ENCODE measurements at places on chromosomes 16 and 17.

DNA sequence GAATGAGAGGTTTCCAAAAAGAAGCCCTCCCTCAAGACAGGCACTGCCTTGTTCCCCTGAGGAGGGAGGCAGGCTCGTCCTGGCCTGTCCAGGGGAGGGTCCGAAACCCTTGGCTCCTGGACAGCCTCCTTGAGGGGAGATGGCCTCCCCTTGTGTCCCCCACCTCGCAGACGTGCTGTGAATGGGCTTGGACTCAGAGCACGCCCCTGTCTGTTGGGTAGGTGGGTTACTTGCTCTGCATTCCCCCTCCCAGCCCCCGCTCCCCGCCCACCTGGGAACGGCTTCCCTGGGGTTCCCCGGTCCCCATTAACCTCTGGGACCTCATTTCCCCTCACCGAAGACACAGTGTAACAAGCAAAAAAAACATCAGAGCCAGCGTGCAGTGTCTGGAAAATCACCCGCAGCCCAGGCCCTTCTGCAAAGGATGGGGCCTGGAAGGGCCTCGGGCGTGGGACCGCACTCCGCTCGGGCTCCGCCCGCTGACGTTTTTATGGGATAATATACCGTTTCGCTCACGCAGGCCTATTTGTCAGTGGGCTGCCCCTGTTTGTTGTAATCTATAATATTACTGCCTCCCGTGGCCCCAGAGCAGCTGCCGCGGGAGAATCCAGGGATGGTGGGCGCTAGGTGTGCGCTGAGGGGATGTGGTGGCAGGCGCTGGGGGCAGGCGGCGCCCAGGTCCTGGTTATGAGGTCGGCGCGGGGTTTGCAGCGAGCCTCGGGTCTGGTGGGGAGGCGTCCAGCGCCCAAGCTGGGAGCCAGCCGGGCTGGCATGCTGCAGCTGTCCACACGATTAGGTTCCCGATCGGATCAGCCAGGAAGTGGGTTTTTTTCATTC is 11.1 kb downstream of the BAHCC1 start:
- no peak for DNase-seq

DNA sequence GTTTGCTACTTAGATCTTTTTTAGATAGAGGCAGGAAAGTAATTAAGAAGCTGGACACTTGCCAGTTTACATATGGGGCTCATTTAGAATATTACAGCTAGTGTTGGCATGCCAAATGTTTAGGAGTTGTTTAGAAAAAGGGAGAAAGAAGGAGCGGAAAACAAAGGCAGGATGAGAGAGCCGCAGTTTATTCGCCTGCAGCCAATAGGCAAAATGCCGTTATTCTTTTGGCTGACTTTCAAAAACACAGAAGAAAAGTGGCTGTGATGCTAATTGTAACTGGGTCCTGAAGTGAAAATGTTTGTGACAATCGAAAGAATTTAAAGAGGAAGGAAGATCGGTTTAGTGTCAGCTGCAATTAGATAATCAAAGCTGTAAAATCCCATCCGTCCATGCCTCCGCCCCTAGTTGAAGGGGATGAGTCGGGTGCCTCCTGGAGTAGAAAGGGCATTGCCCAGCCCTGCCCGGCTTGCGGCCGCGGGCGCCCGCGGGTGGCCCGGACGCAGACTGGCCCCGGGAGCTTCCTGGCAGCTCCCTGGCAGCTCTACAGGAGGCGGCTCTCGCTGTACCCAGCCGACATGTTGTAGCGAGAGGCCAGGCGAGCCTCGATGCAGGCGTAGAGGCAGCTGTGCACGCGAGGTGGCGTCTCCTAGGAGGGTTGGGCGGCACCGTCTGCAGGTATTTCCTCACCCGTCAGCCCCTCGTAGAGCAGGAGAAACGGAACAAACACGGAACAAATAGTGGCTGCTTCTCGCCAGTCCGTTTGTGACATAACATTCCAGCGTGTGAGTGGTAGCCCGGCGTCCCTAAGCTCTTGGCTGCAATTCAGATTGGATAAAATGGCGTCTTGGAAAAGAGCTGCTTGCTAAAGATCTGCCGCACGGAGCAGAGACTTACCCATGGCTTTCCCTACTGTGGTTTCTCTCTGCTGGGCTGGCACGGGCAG is 82.2 kb downstream of the TNRC6C start:
- DNase-seq, result peak; percentile 34

DNA sequence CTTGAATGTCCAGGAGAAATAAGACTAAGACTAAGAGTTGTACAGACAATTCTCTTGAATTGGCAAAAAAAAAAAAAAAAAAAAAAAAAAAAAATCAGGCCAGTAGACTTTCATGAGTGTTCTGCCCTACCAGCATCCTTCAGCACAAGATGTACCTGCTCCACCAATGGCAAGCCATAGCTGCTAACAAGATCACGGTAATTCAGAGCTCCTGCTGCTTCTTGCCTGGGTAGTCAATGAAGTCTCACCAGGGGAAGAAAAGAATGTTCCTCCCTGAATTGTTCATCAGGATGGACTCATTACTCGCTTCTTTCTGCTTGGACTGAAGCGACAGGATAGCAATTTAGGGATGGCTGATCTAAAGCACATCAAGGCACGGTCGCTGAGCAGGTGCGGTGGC is 31.1 kb upstream of the APOH start:
- no peak for DNase-seq

GRCh38 chr16:1221628-1222552 is 3.2 kb downstream of the TPSG1 start:
- DNase-seq, result no peak

DNA sequence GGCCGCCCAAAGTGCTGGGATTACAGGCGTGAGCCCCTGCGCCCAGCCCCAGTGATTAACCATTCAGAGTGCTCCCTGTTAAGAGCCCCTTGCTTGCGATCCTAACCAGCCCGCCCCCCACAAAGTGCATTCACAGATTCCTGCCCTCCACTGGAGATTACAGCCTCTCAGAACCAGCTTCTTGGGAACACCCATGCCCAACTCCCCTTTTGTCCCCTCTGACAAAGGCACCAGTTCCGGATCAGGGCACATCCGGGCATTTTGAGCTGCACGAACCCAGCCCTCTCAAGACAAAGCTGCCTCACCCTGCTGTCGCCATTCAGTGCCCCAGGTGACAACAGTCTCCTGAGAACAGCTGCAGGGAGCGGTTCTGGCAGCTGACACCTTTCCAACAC is 848 bp upstream of the KRT19 start:
- no peak for DNase-seq

GRCh38 chr16:55475919-55476318 is 3.1 kb upstream of the MMP2 start:
- no peak for DNase-seq

GRCh38 chr17:79220713-79221291 is 146.2 kb downstream of the ENGASE start:
- peak; percentile 34 for DNase-seq

GRCh38 chr16:86104537-86105048 is 205.6 kb downstream of the IRF8 start:
- no peak for DNase-seq

DNA sequence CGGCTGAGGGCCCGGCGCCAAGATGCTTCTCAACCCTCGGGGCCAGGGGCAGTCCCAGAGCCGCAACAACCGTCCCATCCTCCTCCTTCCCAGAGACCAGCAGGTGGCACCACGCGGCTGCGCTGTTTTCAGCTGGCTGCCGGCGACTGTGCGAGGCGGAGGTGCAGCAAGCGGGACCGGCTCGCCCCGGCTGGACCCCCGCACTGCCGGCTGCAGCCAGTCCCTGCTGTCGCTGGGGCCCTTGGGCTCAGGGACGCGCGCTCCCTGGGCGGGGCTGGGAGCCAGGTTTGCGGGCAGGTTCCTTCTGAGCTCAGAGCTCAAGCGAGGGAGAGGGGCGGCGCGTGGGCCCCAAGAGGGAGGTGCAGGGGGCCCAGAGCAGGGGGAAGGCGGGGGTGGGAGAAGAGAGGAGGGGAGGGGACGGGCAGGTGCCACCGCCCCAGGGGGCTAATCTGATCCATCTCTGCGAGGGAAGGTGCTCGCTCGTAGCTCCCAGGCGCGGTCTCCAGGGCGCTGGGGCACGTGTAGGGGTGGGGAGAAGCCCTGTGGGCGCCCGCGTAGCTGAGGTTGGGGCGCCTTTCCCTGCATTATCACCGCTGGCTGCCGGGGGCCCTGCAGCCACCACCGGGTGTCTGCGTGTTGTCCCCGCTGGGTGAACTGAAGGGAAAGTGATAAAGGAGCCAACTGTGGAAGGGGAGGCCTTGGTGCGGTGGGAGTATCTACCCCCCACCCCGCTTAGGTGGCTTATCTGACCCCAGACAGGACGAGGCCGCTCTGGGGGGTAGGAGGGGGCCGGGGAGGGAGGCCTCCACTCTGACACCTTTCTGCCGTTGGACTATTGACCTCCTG is 24.2 kb downstream of the STAT5A start:
- DNase-seq, result peak; percentile 86

DNA sequence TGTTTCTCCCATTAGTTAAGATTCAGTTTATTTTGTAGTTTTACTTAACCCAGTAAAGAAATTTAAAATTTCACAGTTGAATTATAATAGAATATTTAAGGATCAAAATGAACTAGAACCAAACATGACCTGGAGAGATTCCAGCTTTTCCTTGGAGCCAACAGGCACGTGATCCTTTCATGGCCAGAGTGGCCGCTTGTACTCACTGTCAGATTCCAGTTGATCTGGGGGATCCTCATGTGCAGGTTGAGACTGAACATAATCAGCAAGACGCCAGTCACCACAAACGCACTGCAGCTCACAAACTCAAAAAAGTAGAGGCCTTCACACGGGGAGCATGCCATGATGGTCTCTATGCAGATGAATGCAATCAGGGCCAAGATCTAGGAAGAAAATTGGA is 31.7 kb downstream of the CMTM3 start:
- DNase-seq, result no peak

DNA sequence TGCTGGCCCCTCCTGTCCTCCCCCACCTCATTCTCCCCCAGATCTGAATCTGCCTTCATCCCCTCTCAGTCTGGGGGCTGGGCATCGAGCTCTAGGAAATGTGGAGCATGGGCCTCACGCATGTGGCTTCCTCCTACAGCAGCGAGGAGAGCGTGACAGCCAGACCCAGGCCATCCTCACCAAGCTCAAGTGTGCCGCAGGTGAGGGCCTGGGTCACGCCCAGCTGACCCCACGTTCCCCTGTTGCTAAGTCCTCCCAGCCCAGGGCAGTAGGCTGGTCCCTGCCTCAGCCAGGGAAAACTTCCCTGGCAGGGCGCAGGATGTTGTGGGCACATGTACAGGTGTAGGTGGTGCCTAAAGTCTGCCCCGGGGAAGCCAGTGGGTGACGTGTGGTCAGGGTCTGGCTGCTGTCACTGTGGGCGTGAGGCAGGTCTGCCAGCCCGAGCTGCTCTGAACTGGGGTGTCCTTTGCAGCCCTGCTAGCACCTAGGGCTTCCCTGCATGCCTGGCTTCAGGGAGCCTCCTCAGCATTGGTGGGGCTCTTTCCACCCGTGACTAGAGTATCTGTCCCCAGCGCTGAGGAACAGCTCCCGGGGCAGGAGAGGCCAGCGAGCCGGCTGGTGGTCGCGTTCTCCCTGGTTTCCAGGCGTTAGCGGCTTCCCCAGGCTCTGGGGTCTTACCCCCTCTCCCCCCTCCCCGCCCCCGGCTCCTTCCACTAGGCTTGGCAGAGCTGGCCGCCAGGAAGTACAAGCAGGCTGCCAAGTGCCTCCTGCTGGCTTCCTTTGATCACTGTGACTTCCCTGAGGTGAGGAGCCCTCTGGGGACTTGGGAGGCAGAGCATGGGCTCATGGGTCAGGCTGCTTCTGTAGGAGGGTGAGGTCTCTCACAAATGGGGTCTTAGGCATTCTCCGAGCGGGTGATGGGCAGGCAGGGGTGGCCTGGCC is 3.6 kb downstream of the GPS1 start:
- DNase-seq, result no peak

DNA sequence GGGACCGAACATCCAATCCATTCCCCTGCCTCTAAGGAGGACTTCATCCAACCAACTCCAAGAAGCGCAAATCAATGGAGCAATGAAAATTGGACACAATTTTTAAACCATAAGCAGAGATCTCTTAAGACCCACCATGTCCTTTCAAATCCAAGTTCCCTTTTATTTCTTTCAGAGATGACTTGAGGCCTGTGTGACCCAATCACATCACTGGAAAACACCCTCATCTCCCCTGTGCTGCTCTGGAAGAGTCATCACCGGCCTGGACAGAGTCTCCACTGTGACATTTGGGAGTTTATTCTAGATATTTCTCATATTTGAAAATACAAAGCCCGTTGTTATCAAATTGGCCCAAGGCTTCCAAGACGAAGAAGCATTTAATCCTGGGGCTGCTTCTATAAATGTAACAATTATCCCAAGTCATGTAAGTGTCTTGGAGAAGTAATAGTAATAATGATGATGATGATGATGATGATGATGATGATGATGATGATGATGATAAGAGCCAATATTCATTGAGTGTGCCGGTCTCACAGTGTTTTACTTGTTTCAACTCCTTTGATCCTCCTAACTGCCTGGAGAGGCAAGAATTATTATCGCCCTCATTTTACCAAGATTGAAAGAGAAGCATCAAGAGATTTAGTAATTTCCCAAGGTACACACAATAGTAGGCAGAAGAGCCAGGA is 72.1 kb downstream of the COPRS start:
- no peak for DNase-seq

- DNase-seq, result no peak
Observed at GRCh38 chr16:62816971-62817519, 780.8 kb upstream of the CDH8 start.

- DNase-seq, result no peak
Observed at GRCh38 chr16:48818257-48818656, 208.3 kb upstream of the N4BP1 start.

DNA sequence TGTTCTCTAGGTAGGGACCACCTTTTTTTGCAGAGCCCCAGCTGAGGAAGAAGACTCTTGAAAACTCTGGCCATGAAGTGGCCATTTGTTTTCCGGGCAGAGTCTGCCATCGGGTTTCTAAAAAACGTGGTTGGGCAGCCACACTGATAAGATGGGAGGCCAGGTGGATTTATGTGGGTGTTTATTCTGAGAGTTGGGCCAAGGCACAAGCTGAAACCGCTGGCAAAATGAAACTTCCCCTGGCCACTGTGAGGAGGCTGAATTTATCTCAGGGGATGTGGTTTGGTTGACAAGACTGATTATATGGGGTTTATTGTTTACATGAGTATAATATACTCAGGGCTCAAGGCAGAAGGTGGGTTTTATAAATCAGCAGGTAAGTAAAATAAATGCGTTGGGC is 421.8 kb downstream of the UTP18 start:
- DNase-seq, result no peak

DNA sequence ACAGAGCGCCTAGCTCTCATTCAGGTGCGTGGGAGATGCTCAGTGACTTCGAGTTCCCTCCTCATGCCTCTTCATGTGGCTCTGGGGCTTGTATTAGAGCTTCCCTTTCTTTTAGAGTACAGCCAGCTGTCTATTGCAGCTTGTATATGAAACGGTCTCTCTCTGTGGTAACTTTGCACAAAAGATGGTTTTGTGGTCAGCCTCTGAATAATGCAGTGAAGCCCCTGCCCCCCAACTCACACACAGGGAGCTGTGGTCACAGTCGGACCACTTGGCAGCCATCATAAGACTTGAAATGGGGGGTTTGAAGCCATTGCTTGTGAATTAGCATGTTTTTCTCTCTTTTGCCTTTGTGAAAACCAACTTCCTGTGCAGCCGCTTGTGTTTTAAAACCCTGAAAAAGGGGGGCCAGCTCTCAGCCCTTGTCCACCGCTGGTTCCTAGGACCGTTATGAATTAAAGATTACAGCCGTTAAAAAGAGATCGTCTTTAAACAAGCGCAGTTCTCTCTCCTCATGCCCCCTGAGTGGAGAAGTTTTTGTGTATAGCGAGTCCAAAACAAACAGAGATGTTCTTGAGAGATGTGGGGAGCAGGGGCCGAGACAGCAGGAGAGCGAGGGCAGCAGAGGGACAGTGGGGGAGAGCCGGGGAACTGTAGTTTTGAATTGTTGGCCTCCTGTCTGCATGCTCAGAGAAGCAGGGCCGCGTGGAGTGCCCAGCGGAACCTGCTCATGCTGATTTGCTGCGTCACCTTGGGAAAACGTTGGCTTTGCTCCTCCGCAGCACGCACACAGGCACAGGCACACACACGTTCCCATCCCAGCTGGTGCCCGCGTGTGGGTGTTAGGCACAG is 199.0 kb downstream of the MSI2 start:
- DNase-seq, result peak; percentile 66
